ENCODE measurements at places on chromosomes 7 and 10.

GRCh38 chr10:123429706-123430221 lies 236.4 kb upstream of the GPR26 start:
- no peak for DNase-seq

- no peak for DNase-seq
Observed at GRCh38 chr7:91912494-91912893, 28.2 kb upstream of the AKAP9 start.

DNA sequence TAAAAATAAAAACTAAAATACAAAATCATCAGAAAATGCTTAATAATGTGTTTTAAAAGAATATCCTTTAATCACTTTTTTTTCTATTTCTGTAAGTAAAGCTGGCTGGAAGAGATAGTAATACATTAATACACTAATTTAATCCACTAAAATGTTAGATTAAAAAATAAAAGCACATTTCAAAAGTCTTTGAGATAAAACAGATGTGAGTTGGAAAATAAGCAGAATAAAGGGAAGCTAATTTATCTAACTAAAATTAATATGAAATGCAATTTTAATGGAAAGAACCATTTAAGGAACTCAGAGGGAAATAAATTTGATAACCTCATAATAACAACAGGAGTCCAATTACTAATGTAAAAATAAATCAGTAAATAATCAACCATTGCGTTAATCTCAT lies 774.8 kb upstream of the MBL2 start:
- DNase-seq = no peak

GRCh38 chr7:141737836-141738591 lies at the start of gene SSBP1:
TSS of gene SSBP1 (plus strand) at chr7:141738358. CDS start at chr7:141739167, 809 bp downstream.
- DNase-seq = peak; percentile 92

- DNase-seq = no peak
Observed at GRCh38 chr7:1829111-1829510, 159.0 kb downstream of the ELFN1 start.

DNA sequence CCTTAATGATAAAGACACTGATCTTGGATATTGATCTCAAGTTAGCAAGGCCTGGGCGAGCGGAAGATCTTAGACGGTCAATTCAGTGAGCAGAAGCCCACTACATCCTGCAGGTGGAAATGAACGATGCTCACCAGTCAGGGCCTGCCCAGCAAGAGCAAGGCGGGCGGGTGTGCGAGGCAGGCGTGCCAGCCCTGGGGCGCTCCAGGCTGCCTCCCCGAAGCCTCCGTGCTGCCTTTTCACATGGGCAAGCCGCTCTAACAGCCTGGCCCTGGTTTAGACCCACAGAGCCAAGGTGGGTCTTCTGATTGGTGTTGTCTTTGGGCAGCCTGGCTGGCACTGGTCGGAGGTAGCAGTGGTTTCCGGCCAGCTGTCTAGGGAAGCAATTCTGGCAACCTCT lies 475.1 kb upstream of the FOXK1 start:
- no peak for DNase-seq

GRCh38 chr7:112584290-112584689 lies 103.5 kb downstream of the LSMEM1 start:
- DNase-seq = no peak

DNA sequence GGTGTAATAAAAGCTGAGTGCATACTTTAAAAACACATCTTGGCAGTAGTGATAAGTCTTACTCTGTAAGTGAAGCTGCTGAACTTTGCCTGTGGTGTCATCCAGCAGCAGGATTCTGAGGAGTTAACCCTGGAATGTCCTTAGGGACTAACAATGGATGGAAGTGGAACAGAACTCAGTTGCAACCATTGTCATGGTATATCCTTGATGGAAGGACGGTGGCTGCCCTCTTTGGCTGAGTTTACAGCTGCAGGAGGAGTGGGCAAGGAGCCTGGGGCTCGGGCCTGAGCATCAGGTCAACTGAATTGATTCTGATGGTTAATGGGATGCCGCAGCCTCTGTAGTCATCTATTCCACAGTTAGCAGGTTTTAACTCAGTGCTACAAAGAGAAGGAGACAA lies 56.2 kb downstream of the MRC1 start:
- DNase-seq = no peak

- DNase-seq = no peak
Observed at GRCh38 chr7:6227294-6227846, 45.1 kb downstream of the CYTH3 start.

- no peak for DNase-seq
Observed at GRCh38 chr7:14626076-14626475, 276.5 kb downstream of the DGKB start.

DNA sequence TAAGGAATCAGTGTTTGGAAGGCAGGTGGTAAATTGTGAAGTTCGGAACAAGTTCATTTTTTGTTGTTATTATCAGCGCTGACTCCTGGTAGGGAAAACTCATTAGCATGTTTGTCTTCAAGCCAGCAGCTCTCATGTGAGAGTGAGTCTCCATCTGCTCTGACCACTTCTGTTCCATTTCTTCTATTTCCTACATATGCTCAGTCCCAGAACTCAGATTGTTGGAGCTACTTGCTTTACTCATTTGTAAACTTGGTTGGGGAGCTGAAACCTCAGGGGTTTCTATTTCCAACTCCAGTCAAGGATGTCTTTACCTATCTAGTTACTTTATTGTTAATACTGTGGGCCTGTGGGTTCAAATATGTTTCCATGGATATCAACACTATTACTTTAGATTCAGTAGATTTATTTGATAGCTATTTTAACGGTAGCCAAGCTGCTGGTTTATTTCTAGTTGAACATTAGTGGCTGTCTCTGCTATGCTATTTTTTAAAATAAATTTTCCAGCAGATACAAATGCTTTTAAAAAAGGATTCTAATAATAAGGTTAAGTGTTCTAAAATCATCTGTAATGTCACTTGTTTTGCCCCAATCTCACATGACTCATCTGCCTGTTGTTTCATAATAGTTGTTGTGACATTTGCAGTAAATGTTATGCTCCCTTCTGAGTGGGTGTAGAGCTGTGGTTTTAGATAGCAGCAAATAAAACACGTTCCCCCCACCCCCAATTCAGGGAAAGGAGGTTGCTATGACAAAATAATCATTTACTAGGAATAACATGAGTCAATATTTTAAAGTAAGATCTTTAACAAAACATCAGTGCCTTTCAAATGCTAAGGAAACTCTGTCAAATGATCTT lies 143.3 kb downstream of the HDAC9 start:
- DNase-seq = no peak

DNA sequence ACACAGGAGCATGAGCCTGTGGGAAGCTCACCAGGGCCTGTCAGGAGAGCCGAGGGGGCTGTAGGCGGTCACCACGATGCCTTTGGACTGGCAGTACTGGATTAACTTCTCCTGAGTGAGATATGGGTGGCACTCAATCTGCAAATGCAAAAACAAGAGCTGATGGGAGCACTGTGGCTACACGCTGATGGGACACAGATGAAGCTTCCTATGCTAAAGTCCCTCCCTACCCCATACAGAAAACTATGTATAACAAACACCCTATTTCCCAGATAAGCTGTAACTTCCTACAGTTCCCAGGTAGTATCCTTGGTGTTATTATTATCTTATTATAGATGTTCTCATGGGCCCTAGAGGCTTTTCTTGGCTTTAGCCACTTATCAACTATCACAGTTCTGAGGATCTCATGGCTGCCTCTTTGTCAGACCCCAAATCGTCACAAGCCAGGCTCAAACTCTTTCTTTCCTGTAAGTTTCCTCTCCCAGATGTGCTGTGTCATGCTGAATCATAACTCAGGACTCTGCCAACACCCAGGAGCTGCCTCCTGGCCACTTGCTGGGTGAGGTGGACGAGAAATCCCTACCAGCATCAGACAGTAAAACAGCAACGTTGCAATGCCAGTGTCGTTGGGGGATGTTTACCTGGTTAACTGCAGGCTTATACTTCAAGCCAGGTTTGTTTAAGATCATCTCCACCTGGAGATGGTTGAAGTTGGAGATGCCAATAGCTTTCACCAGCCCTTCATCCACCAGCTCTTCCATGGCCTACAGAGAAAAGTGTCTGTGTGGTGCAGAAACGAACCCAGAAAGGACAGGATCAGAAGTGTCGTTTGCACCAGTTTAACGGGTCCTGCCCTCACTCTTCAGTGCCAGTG lies 10.3 kb downstream of the AKR1B1 start:
- no peak for DNase-seq

- no peak for DNase-seq
Observed at GRCh38 chr7:73569042-73569608, 9.3 kb downstream of the TBL2 start.

DNA sequence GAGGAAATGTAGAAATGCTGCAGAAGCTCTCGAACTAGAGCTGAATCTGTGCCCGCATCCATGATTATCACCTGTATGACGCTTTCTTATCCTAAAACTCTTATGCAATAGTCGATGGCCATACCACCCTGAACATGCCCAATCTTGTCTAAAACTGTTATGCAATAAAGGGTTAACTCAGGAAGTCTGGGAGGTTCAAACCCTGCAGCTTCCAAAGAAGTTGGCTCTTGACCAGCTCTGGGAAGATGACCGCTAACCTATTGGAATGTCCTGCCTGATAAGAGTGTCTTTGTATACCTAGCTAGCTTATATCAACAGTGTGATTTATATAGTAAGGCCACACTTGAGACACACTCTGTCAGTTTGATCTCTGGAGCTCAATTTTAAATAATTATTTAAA lies 3.4 kb upstream of the C10orf88 start:
- no peak for DNase-seq

GRCh38 chr10:117271427-117271826 lies 30.5 kb downstream of the SLC18A2 start:
- no peak for DNase-seq

- DNase-seq = no peak
Observed at GRCh38 chr10:33547976-33548375, 213.5 kb upstream of the NRP1 start.

DNA sequence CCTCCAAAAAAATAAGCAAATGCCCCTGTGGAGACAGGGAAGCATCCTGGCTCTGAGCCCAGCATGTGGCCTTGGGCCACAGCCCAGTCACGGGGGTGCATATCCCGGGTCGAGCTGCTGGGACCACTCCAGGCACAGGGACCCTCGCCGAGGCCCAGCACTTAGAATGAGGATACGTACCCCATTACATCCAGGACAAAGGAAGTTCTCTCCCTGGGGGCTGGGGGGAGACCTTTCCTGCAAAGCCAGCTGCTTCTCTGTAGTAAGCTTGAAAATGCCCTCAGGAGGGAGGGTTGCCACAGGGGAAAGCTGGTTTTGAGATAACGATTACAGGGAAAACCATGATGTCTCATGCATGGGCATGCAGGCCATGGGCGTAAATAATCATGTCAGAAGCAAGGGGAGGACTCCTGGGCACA lies 75.5 kb downstream of the HIPK2 start:
- DNase-seq = no peak

GRCh38 chr10:43890124-43890523 lies 241.4 kb upstream of the ZNF32 start:
- no peak for DNase-seq

- no peak for DNase-seq
Observed at GRCh38 chr7:4815609-4816418, 40.4 kb downstream of the AP5Z1 start.

DNA sequence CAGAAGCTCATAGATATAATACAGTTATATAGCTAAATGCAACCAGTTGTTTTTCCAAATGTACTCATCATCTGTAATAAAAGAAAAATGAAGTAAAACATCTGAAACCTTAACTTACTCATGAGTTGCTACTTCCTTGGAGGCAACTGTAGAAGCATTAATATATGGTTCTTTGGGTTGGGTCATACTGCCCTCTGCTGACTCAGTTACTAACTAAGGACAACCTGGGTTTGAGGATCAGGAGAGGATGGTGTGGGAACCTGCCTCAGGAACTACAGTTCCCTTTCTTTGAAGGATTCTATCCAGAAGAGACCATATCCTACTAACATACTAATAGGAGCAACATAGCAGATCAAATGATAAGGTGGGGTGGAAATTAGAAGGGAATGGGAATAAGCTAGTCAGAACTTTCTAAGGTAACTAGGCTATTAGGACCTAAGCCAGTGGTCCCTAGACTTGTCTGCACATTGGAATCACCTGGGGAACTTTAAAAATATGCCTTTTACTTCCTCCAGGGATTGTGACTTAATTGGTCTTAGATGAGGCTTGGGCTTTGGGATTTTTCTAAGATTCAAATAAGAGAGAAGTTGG lies 20.7 kb downstream of the COX15 start:
- DNase-seq = peak; percentile 44

GRCh38 chr10:12019283-12019971 lies 23.2 kb downstream of the UPF2 start:
- DNase-seq = no peak

- no peak for DNase-seq
Observed at GRCh38 chr7:139765143-139765542, 12.7 kb downstream of the HIPK2 start.

DNA sequence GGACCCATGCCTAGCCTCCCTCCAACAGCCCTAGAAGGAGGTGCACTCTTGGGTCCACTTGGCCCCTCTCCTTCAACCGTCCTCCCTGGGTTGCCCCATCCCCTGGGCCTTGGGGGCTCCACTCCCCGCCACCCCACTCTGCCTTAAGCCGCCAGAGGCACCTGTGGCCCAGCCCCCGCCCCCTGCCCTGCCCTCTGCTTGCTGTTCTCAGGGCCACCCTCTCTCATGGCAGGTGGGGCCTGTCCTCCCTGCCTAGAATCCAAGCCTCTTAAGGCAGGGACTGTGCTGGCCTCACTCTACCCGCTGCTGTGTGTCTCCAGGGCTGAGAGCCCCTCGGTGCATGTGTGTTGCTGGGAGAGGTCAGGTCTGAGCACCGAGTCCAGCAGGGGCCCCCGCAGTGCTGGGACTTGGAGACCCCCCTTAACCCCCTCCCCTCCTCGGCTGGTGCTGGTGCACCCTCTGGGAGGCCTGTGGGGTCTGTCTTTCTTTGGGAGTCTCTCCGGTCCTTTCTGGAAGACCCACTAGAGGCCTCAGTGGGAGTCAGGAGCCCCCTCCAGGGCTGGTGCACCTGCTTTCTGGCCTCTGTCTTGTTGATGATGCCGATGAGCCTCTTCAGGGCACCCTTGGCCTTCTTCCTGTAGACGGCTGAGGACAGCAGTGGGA lies 43.8 kb downstream of the CFAP46 start:
- DNase-seq = no peak

Measured in HAP-1 (cell line).